ENCODE measurements at places on chromosomes 6 and 20.

DNA sequence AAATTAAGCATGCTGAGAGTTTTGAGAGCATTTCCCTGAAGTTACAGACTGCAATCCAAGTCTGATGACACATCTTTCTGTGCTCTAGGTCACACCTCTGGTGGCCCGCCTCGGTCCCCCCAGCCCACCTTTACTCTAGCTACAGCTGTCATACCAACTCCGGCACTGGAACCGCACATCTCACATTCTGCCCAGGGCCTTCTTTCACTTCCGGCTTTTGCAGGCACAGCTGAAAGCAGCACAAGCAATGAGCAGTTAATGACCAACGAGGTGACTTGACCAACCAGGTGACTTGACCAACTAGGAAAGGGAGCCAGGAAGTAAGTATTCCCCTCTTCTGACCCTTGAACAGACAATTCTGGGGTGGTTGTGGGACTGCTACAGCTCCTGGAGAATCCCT, 88.6 kb upstream of the MOCS1 start:
- no peak for DNase-seq

DNA sequence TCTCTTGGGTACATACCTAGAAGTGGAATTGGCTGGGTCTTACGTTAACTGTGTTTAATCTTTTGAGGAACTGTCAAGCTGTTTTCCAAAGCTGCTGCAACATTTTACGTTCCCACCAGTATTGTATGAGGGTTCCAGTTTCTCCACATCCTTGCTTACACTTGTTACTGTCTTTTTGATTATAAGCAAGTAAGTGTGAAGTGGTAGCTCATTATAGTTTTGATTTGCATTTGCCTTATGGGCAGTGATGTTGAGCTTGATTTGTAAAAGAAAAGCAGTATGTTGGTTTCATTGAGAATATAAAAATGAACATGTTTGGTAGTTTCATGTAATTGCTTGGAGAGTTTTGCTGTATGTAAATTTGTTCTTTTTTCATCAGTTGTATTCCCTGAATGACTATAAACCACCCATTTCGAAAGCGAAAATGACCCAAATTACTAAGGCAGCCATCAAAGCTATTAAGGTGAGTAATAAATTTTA, 40.4 kb downstream of the SCAF8 start:
- no peak for DNase-seq

DNA sequence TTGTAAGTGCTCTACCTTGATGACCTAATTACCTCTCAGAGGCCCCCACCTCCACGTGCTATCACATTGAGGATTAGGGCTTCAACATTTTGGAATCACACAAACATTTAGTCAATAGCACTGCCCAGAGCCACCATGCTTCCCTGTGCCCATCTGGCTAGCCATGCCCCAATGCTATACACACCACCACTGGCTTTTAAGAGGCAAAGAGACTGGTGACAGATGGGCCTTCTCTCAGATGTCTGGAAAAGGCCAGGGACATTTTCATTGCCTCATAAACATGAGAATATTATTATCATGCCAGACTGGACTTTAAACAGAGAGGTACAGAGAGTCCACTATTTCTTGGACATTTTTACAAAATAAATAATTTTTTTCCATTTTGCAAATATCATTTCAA, 29.8 kb downstream of the TRMT6 start:
- DNase-seq: no peak

- DNase-seq: no peak
Measured at GRCh38 chr6:118668761-118669385, 17.5 kb upstream of the CEP85L start.

DNA sequence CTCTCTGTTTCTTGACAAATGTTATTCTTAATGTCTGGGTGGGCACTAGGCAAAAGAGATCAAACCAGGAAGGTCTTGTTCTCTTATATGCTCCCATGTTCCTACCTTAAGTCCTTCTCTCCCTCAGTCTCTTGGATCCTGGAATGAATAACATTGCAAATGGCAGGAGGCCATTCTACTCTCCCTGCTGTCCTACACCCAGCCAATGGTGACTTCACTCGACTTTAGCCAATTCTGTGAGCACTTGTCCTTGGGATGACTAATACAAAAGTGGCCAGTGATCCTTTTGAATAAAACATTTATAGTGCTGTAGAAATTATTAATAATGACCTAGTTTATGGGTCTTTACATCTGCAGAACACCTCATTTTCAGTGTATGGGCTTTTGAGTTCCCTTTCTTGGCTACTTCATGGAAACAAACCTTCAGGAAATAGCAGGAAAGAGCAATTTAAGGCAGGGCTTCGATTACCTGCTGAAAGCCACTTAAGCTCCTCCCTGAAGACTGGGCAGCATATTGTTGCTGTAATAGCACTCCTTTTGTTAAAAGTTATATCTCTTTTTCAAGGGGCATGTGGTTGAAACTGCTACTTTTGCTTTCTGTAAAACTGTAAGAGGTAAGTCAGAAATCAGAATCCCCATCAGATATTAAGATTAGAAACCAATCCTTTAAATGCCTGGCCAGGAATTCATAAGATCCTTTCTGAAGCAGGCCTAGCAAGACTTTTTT, 10.5 kb downstream of the OTOR start:
- no peak for DNase-seq

GRCh38 chr20:62353289-62354030, 13.7 kb downstream of the LAMA5 start:
- no peak for DNase-seq

GRCh38 chr6:11353921-11354389, 121.5 kb upstream of the NEDD9 start:
- no peak for DNase-seq

DNA sequence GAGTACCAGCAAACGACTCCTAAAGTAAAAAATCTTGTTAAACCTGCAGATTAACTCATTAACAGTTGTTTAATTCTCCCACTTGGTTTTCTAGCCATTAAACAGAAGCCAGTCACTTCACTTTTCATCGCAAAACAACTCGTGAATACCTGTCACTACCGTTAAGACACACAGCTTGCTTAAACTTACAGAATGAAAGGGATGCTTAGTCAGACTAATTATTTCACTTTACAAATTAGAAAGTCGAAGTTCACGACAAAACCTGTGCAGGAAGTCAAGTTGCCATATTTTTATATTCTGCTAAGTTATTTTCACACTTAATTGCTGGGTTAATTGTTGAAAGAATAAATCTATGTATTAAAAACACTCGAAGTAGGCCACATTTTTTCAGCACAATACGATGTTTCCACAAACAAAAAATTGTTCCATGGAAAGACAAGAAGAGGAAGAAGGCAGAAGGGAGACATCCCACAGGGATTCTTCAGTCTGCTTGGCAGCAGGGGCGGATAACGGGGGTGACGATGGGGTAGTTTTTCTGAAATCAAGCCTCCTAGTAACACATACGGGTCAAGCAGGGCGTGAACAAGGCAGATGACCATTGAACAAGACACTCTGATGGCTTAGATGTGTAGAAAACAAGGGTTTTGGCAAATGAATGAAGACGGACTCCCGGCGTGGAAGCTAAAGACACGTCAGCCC, 933 bp downstream of the SSR1 start:
- DNase-seq: peak; percentile 2

- DNase-seq: no peak
Measured at GRCh38 chr20:50344232-50345071, 153.8 kb downstream of the CEBPB start.

DNA sequence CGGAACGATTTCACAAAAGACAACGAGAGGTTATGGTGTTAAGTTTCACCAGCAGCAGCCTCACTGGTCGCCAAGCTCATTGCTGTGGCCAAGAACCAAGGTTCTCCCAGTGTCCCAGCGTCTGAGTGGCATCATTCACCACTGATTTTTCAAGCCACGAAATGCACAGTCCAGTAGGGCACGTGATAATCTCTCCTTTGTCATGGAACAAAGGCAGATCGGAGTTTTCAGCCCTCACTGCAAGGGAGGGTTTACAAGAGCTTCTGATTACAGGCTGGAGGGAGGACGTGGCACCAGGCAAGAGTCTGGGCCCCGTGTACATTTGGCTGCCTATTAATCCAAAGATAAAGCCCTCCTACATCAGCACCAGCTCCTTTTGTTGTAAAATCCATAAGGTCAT, 2.0 kb downstream of the CD24 start:
- DNase-seq: peak; percentile 71

DNA sequence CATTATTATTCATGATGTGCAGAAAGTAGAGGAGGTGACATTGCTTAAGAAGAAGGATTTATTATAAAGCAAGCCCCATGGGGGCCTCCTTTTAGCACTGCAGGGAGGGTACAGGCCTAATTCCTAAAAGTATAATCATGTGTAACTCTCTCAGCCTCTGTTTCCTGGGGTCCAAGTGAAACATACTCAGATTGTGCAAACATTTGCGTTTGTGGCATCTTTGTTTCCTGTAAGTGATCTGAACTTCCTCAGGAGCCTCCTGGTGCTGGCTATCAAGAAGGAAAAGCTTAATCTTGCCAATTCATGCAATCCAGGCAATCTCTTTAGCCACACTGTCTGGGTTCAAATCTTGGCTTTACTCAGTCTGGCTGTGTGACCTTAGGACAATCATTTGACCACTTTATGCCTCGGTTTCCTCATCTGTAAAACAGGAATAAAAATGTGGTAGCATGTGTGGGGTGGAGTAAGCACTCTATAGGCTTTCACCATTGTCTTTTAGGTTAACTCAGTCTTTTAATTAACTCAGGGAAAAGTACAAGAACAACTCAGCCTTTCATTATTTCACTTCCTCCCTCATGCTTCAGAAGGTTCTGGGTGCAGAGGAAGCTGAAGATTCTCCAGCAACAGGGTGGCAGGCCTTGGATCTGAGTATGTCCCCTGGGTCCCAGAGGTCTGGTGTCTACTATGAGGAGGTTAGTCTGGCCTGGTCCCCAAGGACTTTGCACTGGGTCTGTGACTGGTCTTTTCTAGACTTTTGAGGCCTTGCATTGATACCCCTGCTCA, 831 bp upstream of the SIRPB2 start:
- no peak for DNase-seq

GRCh38 chr6:43812850-43813578, 43.0 kb downstream of the VEGFA start:
- peak; percentile 44 for DNase-seq

DNA sequence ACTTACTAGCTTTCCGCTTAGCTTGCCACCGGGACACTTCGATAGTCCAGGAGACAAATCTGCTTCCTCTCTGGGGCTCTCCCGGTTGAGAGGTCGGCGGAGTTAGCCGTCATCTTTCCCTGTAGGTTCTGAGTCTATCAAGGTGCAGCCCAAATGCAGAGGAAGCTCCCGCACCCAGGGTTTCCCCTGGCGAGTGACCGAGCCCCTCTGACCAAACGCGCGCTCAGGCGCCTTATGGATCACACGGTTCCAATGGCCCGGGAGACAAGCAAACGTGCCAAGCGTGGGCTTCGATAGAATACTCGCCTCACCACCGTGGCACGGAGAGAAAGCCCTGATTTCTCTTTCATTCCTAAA, 15.8 kb upstream of the FOXC1 start:
- DNase-seq: no peak

DNA sequence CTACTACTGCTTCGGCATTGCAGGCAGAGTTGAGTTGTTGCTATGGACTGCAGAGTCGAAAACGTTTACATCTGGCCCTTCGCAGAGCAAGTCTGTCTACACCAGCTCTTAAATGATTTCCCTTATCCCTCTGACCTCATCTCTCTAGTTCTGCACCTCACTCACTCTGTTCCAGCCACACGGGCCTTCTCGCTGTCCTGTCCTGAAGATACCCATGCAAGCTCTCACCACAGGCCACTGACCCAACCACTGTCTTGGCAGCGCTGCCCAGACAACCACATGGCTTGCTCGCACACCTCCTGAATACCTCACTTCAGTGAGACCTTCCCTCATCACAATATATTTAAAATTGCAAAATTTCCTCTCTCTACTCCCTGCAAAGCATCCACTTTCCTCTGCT, 31.4 kb downstream of the B4GALT5 start:
- no peak for DNase-seq

DNA sequence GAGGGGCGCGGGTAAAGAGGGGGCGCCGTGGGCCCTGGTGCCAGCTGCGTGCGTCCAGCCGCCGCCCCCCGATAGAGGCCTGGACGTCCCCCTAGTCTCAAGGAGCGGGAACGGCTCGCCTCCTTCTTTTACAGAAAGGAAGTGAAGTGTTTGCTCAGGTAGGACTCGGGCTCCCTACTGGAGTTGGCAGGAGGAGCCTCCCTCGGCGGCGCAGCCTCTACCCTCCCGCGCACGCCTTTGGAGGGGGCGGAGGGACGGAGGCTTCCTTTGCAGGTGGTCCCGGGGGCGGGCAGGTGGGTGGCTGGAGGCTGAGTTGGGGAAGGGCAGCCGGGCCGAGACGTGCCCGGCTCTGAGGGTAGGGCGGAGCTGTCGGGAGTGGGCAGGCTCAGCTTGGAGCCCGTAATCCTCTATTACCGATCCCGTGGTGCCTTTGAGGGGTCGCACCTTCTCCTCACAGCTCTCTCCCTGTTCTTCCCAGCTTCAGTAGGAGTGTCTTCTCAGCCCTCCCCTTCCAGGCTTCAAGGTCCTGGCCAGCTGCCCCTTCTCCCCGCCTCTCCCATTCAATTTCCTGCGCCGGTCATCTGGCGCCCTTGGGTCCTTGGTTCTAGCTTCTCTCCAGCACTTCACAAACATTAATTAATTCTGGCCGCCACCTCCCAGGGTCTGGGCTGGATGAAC, 728 bp downstream of the ITPR3 start:
- DNase-seq: peak; percentile 73

- no peak for DNase-seq
Measured at GRCh38 chr6:136201732-136202131, 48.4 kb downstream of the MTFR2 start.

DNA sequence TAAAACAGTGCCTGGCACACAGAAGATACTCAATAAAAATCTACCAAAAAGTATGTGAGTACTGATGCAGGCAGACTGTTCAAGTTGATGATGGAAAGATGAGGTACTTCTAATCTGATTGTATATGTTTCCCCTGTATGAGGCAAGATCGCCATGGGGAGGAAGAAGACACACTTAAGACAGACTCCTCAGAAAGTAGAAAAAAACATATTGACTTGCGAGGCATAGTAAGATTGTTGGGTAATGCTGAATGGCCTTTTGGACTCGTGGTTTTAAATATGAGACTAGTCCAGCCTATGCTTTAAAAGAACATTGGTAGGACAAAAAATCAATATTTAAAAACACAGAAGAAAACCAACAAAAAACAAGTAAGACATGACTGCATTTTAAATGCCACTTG, 72.6 kb downstream of the SHPRH start:
- no peak for DNase-seq

DNA sequence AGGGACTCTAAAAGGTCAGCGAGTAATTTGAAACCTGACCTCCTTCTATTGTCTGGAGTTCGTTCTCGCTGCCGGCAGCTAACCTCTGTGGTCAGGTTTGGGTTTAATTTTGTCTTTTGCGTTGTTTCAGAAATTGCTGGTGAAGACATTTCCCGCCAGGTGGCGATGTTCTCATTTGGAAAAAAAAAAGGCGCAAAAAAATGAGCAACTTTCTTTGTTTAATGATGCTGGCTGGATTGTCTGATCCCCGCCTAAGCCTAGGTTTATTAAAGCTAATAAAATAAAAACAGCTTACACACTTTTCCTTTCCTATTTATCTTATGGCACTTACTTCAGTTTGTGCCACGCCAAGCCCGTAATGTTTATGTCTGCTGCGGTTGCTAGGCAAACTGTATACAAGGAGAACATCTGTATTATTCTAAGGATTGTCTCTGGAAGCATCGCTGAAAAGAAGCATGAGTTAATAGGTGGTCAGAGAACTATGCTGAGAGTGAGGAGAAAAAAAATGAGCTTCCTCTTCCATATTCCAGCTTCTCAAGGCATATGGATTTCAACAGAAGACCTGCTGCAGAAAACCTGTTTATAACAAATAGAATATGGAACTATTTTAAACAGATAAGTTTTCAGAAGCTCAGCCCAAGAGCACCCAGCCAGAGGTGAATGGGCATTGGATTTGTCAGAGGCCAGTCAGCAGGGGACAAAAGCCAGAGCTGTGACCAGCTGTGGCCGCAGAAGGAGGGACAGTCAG, 205.7 kb downstream of the DOK5 start:
- no peak for DNase-seq

- DNase-seq: no peak
Measured at GRCh38 chr6:3895312-3895653, 46.1 kb downstream of the FAM50B start.
